ENCODE measurements at places on chromosomes 4 and X.

- DNase-seq, result no peak
These were observed 10.5 kb upstream of the THOC2 start for GRCh38 chrX:123743312-123743711.

- DNase-seq, result no peak
These were observed 10.4 kb upstream of the NALF2 start for GRCh38 chrX:69493766-69494165.

- no peak for DNase-seq
These were observed 134.1 kb upstream of the MAP3K15 start for GRCh38 chrX:19649226-19649995.

DNA sequence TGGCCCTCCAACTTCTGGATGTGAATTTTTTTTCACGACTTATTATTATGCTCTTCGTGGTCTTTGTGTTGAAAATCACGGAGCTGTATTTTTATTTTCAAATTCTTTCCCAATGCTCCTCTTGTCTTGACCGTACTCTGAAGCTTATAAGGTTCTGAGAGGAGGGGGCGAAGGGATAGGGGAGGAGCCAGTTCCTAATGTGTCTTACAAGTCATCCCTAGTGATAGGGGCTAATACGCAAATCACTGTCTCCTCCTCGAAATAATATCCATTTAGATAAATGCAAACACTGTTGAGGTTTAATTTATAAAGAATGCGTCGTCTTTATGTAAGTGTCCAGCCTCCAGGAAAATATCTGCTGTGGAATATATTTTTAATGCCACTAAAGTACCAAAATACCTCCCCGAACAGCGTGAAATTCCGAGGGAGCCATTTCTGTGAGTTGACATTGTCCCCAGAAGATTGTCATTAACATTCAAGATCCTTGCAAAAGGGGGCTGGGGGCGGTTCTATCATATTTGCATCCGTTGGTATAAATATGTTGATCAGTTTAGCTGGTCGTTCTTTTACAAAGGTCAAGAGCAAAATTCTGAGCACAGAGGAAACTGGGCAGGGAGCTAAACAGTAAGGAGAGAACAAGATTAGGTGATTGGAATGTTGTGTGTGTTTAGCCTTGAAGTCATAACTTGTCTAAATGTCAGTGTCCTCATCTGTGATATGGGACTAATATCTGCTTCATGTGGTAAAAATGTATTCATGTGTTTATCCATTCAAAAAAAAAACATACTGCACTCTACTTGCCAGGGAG is 3.7 kb upstream of the FAT1 start:
- no peak for DNase-seq

DNA sequence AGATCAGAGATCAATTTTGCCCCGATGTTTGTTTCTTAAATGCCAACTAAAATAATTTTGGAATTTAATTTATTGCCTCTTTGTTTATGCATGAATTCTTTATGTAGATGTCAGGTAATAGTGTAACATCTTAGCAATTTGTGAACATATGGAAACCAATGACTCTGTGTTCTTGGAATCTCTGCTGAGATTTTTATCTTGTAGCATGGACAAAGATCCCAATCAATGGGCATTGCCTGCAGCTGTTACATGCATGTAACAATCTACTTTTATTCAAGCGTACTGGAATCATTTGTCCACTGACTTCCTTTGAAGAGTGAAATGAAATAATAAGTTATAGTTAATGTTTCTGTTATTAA is 61.6 kb upstream of the ARSJ start:
- DNase-seq, result no peak

- DNase-seq, result no peak
These were observed 49.9 kb upstream of the SLC4A4 start for GRCh38 chr4:71288875-71289274.

DNA sequence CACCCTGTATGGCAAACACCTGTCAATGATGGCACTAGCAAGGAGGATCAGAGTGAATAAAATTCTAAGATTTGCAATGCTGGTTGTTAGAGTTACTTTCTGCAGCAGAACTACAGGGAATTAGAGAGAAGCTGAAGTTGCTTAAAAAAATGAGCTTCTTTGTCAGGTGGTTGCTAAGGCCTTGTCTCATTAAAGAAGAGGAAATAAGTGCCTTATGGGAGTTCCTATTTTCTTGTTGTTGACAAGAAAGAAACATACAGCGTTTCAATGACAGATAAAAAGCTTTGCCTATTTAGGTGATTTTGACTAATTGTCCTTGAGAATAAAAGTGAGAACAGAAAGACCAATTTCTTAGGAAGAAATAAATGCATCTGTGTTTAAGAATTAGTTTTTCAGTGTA is 106.0 kb upstream of the ARHGAP24 start:
- no peak for DNase-seq

GRCh38 chrX:1807301-1807731 is 192.5 kb downstream of the ASMT start:
- DNase-seq, result no peak
